ENCODE measurements at places on chromosomes 16 and 17.

DNA sequence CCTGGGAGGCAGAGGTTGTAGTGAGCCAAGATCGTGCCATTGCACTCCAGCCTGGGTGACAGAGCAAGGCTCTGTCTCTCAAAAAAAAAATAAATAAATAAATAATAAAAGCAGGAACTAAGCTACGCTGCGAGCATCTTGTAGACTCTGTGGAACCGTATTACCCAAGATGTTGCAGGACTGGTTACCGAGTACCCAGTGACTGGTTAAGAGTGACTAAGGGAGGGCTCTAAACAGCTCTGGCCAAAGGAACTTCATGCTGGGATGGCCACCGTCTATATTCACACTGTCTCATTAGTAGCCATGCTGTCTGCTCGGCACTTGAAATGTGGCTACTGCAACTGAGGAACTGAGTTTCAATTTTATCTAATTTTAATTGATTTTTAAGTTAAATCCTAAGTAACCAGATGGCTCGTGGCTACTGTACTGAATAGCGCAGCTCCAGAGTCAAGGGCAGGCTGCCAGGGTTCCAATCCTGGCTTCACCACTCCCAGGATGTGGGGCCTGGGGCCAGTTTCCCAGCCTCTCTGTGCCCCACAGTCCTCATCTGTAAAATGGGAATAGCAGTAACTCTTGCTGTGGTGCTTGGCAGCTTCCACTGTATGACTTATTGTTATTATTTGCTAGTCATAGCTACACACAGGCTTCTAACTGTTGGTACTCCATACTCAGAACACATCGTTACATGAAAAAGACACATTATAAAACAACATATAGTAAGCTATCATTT, 3.0 kb downstream of the NTAN1 start:
- no peak for DNase-seq

DNA sequence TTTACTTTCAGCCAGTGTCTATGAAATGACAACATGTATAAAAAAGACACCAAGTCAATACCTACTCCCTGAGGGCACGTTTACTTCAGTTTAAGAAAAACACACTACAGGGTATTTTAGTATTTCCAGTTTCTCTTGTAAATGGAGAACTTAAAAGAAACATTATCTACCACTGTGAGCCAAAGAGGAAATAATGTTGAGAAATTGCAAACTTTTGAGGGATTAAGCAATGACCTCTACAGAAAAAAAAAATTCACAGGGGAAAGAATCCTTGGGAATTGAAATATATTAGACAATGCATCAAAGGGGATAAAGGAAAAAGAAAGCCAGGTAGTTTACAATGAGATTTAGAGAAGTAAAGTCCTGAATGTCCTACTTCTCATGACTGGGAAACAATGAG, 126.0 kb downstream of the KCNJ2 start:
- no peak for DNase-seq

GRCh38 chr16:50298075-50298460, 31.7 kb downstream of the ADCY7 start:
- DNase-seq = no peak

DNA sequence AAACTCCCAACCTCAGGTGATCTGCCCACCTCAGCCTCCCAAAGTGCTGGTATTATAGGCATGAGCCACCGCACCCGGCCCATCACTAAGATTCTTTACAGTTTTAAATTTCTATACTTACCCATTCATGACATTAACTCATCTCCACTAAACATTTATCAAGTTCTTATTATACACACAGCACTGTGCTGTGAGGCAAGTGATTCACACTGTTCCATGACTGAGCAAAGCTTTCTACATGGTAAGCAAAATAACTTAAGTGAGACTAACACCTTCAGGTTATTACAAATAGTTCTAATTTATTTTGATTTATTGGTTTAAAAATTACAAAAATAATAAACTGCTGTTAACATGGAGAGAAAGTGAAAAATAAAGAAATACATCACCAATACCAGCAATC, 33.5 kb downstream of the MARVELD3 start:
- DNase-seq = no peak

GRCh38 chr17:31003225-31003866, 32.5 kb downstream of the RNF135 start:
- DNase-seq = no peak

DNA sequence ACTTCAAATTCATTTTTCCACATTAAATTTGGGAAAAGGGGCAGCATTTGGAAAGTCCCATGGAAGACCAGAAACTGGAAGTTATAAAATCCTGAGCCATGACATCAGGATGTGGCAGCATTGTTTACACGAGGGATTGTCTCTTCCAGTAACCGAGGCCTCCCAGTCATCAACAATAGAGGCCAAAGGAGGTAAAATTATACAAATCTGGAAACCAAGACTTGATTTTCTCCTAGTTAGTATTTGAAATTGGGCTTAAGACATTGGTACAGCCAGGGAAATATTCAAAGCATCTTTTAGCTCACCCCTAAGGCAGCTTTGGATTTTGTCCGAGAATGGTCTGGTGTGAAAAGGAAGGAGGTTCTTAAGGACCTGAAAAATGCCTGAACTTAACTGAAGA, 251.6 kb upstream of the FOXF1 start:
- no peak for DNase-seq

DNA sequence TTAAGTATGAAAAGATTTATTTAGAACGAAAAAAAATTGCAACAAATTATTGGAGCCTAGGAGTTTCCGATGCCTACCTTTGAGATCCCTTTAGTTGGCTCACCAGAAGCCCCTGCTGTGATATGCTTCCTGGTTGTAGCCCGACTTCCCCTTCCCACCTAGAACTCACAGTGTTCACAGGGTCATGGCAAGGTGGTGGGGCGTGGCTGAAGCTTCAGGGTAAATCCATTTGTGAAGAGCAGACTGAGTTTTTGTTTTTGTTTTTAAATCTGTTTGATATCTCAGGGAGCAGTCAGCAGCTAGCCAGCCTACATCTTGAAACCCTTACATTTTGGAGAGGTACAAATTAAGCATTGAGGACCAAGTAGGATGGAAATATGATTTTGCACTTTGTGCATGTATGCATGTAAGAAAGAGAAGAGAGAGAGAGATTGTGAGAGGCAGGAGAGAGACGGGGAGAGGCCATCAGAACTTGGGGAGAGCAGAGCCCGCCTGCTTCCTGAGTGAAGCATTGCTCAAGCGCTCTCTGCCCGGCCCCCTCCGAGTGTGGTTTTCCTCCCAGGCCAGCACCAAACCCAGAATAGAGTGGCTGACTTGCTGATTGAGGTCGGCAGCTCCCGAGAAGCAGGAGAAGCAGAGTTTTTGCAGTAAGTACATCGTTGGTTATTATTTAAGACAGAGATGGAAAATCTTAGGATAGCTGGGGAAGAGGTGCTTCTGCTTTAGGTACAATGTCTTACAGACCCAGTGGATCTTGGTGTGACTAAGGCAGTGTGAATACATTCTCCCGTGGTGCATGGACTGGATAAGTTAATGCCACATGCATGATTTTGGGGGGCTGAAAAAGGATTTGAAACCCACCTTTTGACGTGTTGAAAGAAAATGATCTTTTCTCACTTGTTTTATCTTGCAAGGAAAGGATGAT, 64.2 kb downstream of the SPECC1 start:
- no peak for DNase-seq

GRCh38 chr16:12178251-12178990, 201.9 kb downstream of the SNX29 start:
- DNase-seq = no peak

DNA sequence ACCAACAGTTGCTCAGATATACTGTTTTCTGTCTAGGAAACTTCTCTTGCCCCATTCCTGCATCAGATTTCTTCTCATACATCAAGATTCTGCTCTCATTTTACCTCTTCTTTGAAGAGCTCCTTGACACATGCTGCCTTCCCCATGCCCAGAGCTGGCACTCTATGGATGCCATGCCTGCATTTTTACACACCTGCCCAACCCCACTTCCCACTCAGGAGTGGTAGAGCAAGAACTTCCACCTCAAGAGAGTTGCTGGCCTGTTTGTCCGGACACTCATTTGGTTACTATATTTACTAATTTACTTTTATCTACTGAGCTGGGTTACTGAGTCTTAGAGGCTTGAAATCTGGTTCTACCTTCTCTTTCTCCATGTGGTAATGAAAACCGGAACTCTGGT, 98.3 kb upstream of the HLF start:
- DNase-seq = no peak

DNA sequence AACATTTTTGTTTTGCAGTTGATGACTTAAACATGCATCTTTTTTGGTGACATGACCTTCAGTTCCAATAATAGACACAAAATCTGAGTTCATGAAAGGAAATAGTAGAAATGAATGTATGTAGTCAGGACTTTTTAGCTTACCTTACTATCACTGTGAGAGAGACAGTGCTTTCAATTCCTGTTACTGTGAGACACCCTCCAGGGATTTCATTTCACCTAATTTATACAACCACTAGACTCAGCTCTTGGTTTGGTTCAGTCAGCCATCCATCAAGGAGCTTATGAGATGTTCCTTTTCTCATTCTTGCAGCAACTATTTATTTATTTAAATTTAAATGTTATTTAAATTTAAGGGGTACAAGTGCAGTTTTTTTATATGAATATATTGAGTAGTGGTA, 77.9 kb downstream of the MAP2K4 start:
- no peak for DNase-seq

DNA sequence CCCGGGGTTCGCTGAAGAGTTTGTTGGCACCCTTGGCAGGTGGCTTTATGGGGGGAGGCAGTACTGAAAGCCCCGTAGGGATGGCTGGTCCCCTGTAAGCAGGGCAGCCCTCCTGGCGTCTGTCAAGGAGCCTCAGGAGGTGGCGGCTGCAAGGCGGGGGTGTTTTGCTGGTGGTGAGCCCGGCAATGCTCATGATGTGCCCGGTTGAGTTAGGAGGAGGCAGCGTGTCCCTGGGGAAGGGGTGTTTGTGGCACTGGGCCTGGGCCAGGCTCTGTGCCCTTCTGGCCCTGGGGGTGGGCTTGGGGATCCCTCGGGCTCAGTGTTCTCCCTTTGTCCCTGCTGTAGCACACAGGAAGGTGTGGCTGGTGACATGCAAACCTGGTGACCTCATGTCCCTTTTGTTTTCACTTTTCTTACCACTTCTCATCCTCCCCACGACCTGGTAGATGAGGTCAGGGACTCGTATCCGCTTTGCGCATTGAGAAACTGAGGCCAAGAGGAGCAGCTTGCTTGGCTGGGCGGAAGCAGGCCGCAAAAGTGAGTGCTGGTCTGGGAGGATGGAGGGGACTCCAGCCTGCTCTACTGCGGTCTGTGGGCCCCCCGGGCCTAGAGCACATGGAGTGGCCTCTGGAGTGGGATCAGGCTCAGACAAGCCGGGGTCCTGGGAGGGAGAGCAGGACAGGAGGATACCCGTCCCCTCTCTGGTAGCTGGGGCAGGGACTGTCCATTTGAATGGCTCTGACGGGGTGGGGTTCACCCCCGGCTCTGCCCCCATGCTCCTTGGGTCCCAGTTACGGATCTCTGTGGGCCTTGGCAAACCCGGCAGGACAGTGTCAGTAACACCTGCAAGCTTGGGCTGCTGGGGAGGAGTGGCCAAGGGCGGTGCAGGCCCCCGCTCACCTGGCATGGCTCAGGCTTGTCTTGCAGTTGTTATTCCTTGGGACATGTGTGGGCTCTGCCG, 2.2 kb downstream of the SNN start:
- DNase-seq = no peak

GRCh38 chr17:27974531-27975145, 67.8 kb upstream of the NLK start:
- no peak for DNase-seq

GRCh38 chr17:39754958-39755553, 17.3 kb downstream of the GRB7 start:
- no peak for DNase-seq

- DNase-seq = peak; percentile 73
Measured at GRCh38 chr17:3796110-3796821, 4.7 kb downstream of the ITGAE start.

DNA sequence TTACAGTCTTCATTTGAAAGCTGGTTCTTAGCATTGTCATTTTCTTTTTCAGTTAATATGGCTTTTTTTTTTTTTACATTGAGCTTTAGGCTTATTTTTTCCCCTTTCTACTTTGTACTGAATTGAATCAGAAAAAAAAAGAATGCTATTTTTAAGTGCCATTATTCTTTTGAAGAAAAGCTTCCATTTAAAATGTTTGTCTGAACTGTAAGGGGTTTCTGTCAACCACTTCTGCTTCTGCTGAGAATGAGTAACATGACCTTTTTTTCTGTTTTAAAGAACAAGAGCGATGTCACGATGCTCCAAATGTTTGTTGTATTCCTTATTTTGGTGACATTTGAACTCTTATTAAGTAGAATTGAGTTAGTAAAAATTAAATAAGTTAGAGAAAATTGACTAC, 50.0 kb downstream of the MRTFB start:
- no peak for DNase-seq

DNA sequence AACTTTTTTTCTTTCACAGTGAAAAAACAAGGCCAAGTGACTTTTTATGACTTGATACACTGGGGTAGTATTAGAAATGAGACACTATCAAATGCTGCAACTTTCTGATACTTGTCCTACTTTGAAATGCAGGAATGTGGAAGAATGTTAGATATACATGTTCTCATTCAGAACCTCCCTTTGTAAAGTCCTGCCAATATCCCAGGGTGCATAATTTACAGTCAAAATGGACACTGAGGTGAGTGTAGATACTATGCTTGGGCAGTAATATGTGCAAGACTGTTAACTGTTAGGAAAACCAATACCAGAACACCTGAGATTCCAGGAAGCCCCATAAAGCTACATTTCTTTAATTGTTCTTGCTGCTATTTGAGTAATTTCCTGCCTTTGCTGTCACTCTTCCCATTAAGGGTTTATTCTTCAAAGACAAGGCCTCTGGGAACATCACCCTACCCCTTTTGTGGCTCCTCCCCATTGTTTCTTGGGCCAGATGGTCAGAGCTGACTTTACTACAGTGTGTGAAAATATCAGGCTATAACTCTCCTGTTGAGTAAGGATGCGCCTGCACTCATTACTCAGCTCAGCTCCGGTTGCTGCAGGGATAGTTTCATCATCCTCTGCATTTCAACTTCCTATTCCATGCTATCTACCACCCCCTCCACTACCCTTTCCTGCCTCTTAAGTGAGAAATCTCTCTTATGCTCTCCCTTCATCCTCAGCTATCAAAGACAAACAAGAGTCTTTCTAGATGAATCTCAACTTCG, 48.7 kb downstream of the TMEM100 start:
- no peak for DNase-seq

- no peak for DNase-seq
Measured at GRCh38 chr16:87437911-87438610, 45.9 kb downstream of the MAP1LC3B start.

- no peak for DNase-seq
Measured at GRCh38 chr17:78595135-78595810, 18.1 kb upstream of the DNAH17 start.

GRCh38 chr17:62892870-62893338, 73.1 kb upstream of the TANC2 start:
- no peak for DNase-seq

- no peak for DNase-seq
Measured at GRCh38 chr16:86316967-86317812, 193.1 kb upstream of the FOXF1 start.

GRCh38 chr16:55326261-55327092, 2.5 kb downstream of the IRX6 start:
- DNase-seq = no peak

Measured in stimulated activated CD8-positive, alpha-beta memory T cell treated with anti-CD3 and anti-CD28 coated beads, Interleukin-7, amount 100 ng/mL, for 24 hours (primary cell).